NCI-H2171 (cell line): ENCODE measurements at places on chromosomes 12 and 14.

GRCh38 chr12:105658389-105658788, 327.9 kb downstream of the C12orf75 start:
- no peak for DNase-seq

DNA sequence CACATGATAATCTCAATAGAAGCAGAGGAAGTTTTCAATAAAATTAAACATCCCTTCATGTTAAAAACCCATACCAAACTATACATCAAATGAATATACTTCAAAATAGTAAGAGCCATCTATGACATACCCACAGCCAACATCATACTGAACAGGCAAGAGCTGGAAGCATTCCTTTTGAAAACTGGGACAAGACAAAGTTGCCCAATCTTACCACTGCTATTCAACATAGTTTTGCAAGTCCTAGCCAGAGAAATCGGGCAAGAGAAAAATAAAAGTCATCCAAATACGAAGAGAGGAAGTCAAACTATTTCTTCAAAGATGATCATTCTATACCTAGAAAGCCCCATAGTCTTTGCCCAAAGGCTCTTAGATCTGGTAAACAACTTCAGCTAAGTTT, 454.7 kb upstream of the PRICKLE1 start:
- DNase-seq, result no peak

DNA sequence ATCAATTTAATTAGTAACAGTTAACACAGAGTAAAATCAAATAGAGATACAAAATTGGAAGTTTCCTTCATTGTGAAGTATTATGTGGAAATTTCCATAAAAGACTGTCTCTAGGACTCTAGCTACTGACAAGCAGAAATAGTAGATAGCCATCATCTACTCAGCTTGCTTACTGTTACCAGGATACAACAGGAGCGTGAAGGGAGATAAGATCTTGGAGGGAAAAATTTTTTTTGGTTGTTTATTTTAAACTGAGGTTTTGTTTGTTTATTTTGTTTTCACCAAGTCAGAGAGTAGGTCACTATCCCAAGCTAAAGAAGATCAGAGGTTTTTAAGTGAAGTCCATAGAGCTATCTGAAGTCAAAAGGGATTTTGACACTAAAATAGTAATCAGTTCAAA, 861.3 kb upstream of the MGAT4C start:
- no peak for DNase-seq

GRCh38 chr14:100438678-100439592, 115.8 kb downstream of the SLC25A47 start:
- DNase-seq, result no peak

DNA sequence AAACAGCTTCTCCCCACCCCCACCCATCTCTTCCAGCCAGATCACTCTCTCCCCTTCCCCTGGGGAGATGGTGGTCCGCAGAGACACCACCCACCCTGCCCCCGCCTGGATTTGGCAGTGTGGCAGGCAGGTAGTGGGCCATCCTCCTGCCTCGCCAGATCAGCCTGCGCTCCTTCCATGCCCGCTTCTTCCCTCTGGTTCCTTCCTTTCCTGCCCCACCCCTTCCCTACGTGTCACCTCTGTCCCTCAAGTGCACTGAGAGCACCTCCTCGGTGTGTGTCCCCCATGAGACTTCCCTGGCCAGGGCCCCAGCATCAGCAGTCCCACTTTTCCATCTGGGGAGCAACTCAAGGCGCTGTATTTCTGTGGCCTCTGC, 632 bp downstream of the NYNRIN start:
- DNase-seq, result no peak

- no peak for DNase-seq
Observed at GRCh38 chr14:75453817-75454434, 26.1 kb downstream of the JDP2 start.

DNA sequence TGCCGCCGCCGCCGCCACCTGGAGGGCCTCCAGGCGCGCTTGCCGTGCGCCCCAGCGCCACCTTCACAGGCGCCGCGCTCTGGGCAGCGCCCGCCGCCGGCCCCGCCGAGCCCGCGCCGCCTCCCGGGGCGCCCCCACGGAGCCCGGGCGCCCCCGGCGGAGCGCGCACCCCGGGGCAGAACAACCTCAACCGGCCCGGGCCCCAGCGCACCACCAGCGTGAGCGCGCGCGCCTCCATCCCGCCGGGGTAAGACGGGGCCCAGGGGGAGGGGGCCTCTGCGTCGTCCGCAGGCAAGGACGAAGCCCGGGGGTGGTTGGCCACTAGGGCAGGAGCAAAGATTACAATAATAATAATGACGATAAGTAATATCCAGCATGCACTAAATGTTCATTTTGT, 21.3 kb downstream of the DTX1 start:
- no peak for DNase-seq

DNA sequence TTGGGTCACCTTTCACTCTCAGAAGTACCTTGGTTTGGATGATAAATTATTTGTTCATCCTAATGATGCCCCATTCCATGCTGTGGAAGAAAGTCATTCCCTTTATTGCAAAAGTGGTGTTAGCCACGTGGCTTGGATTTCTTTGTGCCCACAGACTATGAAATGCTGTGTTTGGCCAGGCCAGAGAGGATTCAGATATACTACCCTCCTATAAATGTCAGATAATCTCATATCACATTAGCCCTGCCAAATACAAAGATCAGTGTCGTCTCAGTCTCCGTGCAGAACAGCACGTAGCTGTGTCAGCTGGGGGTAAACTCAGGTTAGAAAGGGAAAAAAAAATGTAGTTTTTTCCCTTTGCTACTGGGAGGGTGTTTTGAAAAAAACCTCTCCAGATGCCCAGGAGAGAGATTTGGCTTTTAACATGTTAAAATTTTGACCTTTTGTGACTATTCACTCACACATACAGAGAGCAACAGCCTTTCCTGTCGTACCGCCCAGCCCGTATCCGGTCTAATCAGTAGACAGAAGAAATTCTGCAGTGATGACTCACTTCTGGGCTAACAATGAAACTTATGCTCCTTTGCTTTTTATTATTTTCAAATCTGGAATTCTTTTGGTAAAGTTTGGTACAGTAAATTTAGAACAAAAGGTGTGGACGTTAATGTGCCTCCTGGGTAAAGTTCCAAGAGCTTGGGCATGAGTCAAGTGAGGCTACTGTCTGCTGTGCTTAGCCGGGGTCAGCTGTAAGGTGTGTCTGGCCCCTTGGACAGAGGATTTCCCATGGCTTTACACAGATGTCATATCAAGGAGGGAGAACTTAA, 8.5 kb upstream of the PTPRB start:
- no peak for DNase-seq

DNA sequence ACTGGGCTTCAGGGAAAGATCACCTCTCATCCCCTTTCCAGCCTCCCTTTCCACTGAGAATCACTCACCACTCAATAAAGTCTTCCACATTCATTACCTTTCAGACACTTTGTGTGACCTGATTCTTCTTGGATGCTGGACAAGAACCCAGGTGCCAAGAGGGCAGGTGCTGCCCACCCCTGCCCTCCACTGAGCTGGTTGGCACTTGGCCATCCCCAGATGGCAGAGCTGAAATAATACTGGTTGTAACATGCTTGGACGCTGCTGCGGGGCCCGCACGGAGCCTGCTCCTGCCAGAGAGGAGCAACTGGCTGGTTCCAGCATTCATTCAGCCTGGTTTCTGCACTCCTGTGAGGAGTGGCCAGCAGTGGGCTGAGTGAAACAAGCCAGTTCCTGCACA, 386.7 kb upstream of the CCDC196 start:
- DNase-seq, result peak; percentile 41

DNA sequence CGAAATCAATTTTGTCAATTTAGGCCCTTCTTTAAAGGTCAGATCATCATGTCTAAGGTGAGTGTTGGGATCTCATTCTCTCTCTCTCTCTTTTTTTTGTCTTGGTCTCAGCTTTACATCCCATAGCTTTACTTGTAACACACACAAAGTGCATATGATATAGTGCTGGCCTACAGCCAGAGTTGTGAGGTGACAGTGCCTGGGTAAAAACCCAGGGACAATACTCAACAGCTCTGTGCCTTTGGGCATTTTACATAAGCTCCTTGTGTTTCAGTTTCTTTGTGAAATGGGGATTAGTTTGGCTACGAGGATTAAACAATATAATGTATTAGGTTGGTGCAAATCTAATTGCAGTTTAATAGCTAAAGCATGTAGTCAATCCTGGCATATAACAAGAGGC, 40.2 kb downstream of the GRIP1 start:
- DNase-seq, result no peak

DNA sequence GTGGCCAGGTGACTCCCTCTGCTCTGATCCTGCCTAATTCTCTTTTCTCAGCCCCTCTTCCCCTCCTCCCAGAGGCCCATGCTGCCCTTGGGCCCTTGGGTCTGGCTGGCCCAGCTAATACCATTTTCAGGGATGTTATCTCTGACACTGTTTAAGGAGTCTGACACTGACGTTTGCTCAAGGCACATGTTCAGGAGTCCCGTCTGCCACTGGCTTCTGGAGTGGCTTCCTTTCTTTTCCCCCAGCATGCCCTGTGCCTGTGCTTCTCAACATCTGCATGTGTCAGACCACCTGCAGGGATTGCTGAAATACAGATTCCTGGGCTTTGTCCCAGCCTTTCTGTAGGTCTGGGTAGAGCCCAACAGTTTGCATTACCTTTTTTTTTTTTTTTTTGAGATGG, 128.9 kb downstream of the BCL11B start:
- no peak for DNase-seq

GRCh38 chr14:36665887-36666415, 4.3 kb downstream of the PAX9 start:
- DNase-seq, result no peak

DNA sequence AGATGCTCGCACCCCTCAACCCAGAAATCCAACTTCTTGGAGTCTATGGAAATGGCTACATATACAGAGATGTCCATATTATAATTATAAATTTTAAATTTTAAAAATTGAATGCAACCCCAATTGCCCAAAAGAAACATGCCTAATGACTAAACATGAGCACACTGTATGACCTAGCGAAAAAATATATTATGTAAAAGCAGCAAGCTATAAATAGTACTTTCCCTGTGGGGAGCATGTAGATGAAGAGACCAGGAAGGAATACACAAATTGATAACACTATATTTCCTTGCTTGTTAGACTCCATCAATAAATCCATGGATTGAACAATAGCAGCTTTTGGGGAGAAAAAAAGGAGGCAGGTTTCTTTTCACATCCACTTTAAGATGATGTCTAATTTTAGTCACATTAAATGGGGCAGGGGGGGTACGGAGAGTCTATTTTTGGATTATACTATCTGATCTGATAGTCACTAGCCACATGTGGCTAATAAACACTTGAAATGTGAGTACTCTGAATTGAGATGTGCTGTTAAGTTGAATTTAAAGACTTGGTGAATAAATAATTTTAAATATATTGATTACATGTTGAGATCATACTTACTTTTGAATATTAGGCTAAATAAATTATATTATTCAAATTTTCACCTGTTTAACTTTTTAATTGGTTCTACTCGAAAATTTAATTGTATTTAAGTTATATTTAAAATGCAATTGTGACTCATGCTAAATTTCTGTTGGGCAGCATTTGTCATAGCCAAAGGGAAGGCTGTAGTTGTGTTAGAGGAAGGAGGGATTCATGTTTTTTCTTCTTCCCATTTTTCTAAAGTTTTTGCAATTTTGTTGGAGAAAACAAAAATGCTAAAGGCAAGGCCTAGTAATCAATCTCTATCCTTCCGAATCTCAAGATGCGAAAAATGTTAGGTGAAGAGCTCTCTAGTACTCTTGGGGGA, 17.5 kb downstream of the MAX start:
- DNase-seq, result no peak

- DNase-seq, result peak; percentile 6
Observed at GRCh38 chr14:99718811-99719192, 34.7 kb downstream of the CYP46A1 start.

GRCh38 chr12:19775241-19775640, 335.9 kb downstream of the AEBP2 start:
- no peak for DNase-seq

DNA sequence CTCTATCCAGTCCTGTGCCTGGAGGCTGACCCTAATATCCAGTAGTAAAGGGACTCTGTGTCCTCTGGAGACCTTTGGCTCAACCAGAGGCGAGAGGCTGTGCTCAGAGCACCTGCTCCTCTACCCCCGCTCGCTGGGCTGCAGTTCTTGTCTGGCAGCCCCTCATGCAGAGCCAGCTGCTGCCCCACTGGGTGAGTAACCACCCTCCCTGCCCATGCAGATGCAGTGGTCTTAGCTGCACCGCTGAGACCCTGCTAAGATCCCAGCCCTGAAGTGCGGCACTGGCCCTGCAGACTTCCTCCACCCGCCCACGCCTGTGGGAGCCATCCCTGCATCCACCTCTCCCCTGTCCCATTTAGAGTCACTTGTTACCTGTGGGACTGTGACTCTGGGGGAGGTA, 347.5 kb upstream of the SFSWAP start:
- DNase-seq, result no peak

- DNase-seq, result no peak
Observed at GRCh38 chr14:61178226-61179060, 102.7 kb downstream of the TMEM30B start.

- peak; percentile 81 for DNase-seq
Observed at GRCh38 chr12:92553389-92553788, 149.4 kb upstream of the PLEKHG7 start.

GRCh38 chr12:118034429-118035189, 18.1 kb downstream of the RFC5 start:
- DNase-seq, result peak; percentile 22

DNA sequence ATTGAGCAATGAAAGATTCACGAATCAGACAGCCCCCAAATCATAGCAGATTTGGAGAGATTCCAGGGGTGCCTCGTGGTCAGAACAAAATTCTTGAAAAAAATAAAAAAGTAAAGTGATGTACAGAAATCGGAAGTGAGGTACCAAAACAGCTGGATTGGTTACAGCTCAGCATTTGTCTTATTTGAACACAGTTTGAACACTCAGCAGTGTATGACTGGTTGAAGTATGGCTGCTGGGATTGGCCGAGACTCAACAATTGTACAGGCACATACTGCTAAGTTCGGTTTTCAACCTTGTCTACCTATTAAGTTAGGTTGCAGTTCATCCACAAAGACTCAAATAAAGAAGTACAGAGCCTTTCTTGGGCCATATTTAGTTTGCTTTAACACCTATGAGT, 865.4 kb upstream of the TMEM132C start:
- DNase-seq, result no peak

DNA sequence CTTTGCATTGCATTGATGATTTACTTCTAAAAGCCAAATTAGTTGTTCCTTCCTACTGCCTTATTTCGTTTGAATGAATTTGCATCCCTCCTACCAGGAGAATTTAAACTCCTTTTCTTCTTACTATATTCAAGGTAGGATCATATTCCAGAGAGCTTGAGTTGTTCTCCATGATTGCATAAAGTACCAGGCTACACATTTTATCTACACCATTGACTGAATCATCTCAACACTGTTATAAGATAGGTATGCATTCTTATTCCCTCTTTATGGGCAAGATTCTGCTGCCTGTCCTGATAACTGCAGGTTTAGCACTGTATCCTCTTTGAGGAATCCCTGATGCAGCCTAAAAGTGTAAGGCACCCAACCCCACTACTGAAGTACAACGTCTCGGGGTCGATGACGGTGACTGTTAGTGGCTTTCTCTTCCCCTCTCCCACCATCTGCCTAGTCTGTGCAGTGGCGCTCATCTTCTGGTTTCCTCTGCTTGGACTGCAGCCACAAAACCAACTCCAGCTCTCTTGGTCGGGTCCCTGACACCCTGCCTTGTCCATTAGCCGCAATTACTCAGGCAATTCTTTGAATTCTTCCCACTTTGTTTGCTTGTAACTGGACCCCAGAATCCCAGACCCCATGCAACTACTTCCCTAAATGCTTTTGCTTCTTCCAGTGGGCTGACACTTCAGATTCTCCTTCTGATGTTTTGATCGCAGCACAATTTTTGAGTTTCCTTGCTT, 44.4 kb upstream of the STXBP6 start:
- DNase-seq, result no peak

- no peak for DNase-seq
Observed at GRCh38 chr12:34393086-34393820, 371.0 kb downstream of the ALG10 start.

- no peak for DNase-seq
Observed at GRCh38 chr12:92639017-92639416, 63.8 kb upstream of the PLEKHG7 start.
